Neural crest cell (in vitro differentiated cells): ENCODE measurements at places on chromosomes 3 and 15. TPM values are rescaled to one million over a fixed set of nuclear protein-coding genes. Genes with fewer than 3 reads are reported as not detected.

Gene HYKK
- 0.86 and 1.5 TPM in 2 replicates for total RNA-seq

Gene C3orf49
- total RNA-seq = not detected in 2 replicates

Gene EOMES
- not detected in 2 replicates for total RNA-seq

Gene RAD54L2
- 56.6 and 58.1 TPM in 2 replicates for total RNA-seq

Gene GNAT1
- not detected in 2 replicates for total RNA-seq

Gene VIPR1
- total RNA-seq = 0.63 TPM in 1 of 2 replicates, not detected in the other

Gene SCG5
- total RNA-seq = 25.1 and 28.9 TPM in 2 replicates

Gene NAA50
- total RNA-seq = 138 and 144 TPM in 2 replicates

Gene ALDH1A3
- 8.0 and 9.2 TPM in 2 replicates for total RNA-seq
